ENCODE measurements at places on chromosomes 5 and 9. TPM values are rescaled to one million over a fixed set of nuclear protein-coding genes. Genes with fewer than 3 reads are reported as not detected.

FOXI1 gene
- total RNA-seq: not detected

KIAA1958 gene
- total RNA-seq: 1.4 TPM

C5orf58 gene
- total RNA-seq: not detected

RFESD gene
- total RNA-seq: 1.9 TPM

LECT2 gene
- not detected for total RNA-seq

GLE1 gene
- 50.1 TPM for total RNA-seq

DNA sequence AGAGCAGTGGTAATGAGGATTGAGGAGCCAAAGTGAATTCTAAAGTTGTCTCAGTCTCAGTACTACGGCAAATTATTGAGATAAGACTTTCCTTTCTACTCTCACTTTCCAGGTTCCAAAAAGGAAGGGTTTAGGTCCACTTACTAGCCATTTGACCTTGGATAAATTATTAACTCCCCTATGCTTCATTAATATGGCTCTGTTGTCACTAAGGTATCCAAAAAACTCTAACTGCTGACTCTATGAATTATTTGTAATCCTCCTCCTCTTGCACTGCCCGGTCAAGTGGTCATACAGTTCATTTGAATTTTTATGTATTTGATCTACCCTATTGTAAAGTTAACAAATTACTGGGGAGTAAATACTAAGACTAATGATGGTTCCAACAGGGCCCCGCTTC lies 17.7 kb upstream of the UGCG start:
- DNase-seq: no peak

GRCh38 chr9:135329571-135330306 lies 149.8 kb upstream of the PPP1R26 start:
- DNase-seq: no peak

DNA sequence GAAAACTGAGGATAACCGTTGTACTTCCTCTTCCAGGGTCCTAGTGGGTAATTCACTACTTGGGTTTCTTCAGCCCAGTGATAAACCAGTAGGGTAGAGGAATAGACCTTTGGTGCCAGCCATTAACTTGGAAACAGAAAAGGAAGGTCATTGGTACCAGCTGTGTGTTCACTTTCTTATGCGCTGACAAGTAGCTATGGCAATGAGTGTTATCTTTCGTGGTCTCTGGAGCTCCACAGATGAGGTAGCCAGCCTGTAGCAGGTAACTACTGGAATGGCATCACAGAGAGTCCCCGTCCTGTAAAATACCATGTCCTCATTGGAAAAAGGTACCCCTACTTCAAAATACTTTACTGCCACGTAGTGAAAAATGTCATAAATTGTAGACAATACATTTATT lies 2.3 kb downstream of the UHRF2 start:
- peak; percentile 35 for DNase-seq

GRCh38 chr5:117077142-117077541 lies 502.5 kb upstream of the SEMA6A start:
- DNase-seq: no peak

GRCh38 chr5:120345947-120346346 lies 118.2 kb upstream of the PRR16 start:
- DNase-seq: no peak

DNA sequence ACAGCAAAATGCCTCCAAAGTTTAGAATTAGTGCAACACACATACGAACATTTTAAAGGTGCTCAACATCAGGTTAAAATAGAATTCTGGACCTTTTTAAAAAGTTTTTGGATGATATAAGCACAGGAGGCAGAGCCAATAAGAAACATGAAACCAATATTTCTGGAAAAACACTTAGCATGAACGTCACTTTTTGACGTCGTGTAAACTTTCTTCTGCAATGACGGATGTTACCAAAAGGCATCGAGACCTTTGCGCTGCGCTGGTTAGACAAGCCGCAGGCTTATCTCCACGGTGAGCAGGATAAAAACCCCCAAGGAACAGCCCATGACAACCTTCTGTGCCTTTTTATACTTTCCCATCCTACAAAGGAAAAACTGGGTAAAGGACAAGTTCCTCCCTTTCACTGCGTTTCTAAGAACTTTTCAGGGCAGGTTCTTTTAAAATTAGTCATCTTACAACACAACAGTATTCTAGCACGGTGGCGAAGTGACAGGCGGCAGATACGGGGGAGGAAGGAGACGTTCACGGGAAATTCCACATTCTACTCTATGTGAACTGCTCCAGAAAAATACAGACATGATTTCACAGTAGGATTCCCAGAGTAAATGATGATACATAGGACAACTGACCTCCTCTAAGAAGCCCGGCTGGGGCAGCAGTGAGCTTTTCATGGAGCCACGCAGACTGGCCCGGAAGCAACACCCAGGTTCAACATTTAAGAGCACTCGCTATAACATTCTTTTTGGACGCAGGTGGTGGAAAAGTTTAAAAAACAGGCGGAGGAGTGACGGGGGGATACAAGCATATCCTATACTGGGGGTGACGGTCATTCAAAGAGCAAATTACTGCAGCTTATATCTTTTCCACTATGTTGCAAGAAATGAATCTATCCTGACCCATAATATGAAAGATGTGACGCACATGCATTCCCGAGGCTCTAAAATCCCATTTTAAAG lies 52.4 kb downstream of the USP20 start:
- DNase-seq: peak; percentile 46

GRCh38 chr5:88000877-88001276 lies 267.8 kb downstream of the TMEM161B start:
- DNase-seq: no peak

- DNase-seq: peak; percentile 36
These were observed 28.4 kb upstream of the SLC12A7 start for GRCh38 chr5:1140171-1140817.

- no peak for DNase-seq
These were observed 205.2 kb upstream of the ADCY2 start for GRCh38 chr5:7190712-7191250.

DNA sequence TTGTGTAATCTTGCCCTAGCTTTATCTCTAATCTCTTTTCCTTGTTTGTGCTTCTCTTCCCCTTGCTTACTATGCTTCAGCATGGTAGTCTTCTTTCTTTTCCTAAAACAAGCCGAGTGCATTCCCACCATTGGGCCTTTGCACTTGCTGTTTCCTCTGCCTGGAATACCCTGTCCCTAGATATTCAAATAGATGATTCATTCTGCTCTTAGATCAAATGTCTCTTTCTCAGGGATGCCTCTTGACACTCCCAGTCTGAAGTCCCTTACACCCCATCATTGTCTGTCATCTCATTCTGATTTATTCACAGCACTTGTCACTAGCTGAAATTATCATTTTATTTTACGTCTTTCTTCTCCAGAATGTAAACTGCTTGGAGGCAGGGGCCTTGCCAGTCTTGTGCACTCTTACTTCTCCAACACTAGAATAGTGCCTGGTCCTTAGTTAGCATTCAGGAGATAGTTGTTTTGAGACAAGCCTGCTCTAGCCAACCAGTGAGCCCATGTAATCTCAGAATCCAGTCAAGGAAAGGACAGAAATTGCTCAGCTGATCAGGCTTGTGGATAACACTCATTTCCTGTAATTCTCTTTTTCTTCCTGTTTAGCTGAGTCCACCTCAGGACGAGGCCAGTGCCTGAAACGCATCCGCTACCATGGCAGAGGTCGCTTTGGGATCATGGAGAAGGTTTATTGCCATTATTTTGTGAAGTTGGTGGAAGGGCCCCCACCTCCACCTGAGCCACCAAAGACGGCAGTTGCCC lies 25.4 kb downstream of the MRPL22 start:
- DNase-seq: no peak

- peak; percentile 95 for DNase-seq
These were observed 297.2 kb downstream of the SPOCK1 start for GRCh38 chr5:137201876-137202275.

DNA sequence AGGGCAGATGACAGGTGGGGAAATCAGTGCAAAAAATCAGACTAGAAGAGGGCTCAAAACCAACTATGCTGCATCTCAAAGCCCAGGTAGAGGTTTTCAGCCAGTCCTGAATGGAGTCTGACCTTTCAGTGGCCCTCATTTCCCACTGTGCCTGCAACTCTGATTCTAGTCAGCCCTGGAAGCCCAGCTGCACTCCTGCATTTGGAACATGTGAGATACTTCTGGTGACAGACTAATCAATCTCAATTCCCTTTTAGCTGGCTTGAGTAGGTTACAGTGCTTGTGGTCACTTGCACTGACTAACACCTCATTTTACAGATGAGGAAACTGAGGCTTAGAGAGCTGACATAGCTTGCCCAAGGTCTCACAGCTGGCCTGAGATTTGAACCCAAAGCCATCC lies 7.9 kb upstream of the ACSL6 start:
- no peak for DNase-seq

GRCh38 chr5:2130361-2130760 lies 247.6 kb upstream of the IRX4 start:
- no peak for DNase-seq
